Activated CD8-positive, alpha-beta T cell treated with anti-CD3 and anti-CD28 coated beads, Interleukin-2, amount 10 ng/mL, durations not matched to agents 7 days and 5 days (primary cell): ENCODE measurements at places on chromosomes 11 and 22. TPM values are rescaled to one million over a fixed set of nuclear protein-coding genes. Genes with fewer than 3 reads are reported as not detected.

GRCh38 chr22:17965538-17966402 is 58.6 kb downstream of the MICAL3 start:
- no peak for DNase-seq

DNA sequence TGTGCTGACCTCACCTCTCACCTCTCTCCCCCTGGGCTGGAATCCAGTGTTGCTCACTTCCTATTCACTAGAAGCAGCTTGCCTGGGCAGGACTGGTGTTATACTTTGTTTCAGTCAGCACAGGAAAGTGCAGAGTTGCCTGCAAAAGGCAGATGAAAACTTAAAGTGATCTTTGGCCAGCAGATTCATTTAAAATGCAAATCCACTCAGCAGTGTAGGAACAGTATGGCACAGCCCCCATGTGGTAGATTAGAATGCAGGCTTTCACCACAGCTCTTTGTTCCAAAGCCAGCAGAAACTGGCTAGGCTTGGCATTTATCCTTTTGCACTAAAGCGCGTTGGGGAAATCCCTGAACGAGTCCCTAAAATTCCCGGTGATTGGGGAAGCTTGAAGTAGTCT is 301.2 kb downstream of the OR4C45 start:
- no peak for DNase-seq

- no peak for DNase-seq
These were observed 4.2 kb downstream of the STARD10 start for GRCh38 chr11:72789493-72790131.

OR52E8 gene
- not detected for total RNA-seq

DNA sequence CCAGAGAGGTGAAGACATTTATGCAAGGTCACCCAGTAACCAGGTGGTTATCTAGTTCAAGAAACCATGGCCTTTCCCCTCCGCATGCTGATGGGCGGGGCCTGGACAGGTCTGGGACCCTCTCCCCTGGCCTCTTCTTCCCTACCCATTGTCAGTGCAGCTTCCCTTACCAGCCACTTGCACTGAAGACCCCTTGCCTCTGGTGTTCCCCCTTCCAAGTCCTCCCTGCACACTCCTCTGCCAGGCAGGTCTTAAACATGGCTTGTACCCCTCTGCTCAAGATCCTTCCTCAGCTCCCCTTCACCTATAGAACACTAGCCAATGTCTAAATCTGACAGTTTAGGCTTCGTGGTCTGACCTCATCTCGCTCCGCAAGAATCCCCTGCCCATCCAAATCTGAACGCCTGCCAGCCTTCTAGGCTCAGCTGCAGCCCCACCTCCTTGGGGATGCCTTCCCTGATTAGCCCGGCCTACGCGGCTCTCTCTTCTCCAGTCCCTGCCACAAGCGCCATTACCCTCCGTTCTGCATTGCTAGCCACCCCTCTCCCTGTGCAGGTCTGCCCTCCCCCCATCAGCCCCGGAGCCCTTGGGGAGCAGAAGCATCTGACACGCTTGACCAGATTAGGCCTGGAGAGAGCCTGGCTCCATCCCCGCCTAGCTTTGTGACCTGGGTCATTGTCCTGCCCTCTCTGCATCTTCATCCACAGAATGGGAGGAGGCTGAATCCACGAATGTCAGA is 213.8 kb downstream of the DSCAML1 start:
- DNase-seq = no peak

- DNase-seq = no peak
These were observed 728.2 kb upstream of the ANO5 start for GRCh38 chr11:21464601-21465193.
